ENCODE measurements at places on chromosomes 5 and 9. TPM values are rescaled to one million over a fixed set of nuclear protein-coding genes. Genes with fewer than 3 reads are reported as not detected.

The GRM6 gene
- not detected for total RNA-seq

The TRIM7 gene
- total RNA-seq, result 1.2 TPM

The ANKRD34B gene
- total RNA-seq, result not detected

The UBE2QL1 gene
- total RNA-seq, result 0.03 TPM

The LHX3 gene
- total RNA-seq, result not detected

The PPP1R26 gene
- 15.6 TPM for total RNA-seq
